ENCODE measurements at places on chromosomes 1 and 21.
A peak's percentile ranks its signal among the peaks of the same experiment; 100 is the strongest.

DNA sequence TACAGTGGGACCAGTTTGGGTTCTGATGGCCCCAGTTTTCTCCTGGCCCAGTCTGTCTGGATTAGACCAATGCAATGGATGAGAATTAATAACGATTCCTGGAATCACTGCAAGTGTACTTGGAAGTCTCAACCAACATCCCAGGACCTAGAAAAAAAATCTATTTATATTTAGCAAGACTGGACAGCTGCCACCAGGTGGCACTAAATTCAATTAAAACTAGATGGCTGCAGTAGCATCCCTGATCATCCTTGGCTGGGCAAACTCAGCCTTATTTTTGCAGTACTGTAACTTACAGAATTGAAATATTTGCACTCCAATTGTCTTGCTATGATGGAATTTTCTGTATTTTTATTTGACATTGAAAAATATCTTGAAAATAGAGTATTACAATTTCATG, 165.7 kb downstream of the NCAM2 start:
- no peak for DNase-seq

DNA sequence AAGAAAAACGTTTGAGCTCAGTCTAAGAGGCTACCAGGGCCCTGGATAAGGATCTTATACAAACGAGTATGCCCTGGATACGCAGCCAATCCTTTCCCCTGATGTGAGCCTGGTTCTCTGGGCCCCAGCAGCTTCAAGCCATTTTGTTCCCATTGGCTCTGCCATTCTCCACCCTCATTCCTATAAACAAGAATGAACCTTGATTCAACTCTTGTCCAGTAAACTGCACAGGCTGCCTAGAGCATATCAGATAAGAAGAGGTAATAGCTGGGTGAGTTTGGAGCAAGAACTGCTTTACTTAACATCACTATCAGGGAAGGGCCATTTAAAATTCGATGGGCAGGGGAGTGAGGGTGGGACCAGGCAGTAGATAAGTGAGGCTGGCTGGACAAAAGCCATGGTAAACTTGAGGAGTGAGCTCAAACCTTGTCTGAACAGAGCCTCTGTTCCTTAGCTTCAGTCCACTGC, 11.3 kb downstream of the BTG2 start:
- DNase-seq, result no peak

DNA sequence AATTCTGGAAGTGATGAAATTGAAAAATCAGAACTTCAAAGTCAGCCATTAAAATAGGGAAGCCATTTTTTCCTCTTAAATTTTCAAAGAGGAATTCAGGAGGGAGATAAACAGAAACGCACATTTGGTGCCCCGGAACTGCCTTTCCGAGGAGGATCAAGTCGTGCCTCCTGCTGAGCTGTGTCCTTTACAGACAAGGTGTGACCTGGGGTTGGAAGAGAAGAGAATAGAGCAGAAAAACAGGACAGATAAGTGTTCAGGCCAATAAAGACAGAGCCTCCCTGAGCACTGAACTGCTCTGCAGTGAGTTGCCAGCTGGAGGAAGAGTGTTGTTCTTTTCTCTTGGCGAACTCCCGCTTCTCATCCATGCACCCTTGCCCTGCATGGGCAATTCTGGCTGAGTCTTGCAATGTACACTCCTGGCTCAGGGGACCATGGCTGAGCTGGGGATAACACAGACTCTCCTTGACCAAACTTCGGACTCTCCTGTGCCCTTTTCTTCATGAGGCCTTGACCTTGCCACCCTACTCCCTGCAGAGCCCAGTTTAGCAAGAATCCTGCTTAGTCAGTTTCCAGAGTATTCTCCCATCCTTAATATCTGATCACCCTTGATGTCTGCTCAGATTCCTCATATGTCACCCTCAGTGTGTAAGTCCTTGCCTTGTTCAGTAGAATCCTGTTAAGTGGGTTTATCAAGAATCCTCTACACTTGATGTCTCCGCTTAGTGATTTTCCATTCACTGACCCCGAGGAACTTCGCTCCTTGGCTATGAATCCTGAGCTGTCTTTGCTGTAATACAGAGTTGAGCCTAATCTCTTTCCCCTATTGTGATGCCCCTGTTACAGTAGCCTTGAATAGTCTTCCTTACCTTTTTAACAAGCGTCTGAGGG, 1.3 kb upstream of the MTARC1 start:
- no peak for DNase-seq

GRCh38 chr1:73998348-73998959, 199.5 kb downstream of the LRRIQ3 start:
- DNase-seq, result no peak

- DNase-seq, result no peak
These were observed 28.1 kb downstream of the A3GALT2 start for GRCh38 chr1:33292726-33293340.

- no peak for DNase-seq
These were observed 127.6 kb downstream of the KCNK2 start for GRCh38 chr1:215210167-215210566.

- DNase-seq, result no peak
These were observed 21.3 kb upstream of the MAGI3 start for GRCh38 chr1:113369040-113369439.

DNA sequence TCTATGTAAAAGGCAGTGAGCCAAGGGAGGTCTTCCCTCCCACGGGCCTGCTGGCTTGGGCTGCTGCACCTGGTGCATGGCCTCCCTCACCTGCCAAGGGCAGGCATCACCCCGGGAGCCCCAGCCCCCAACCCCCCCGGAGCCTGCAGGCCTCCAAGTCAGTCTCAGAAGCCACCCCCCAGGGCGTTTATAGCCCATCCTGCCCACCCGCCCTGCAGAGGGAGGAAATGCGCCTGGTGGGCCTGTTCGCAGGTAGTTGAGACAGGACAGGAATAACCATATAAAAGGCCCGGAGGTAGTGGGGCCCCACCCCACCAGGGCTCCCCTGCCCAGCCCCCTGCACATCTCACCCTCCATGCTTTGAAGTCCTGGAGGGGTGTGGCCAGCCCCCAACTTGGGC, 18.2 kb upstream of the ARF1 start:
- DNase-seq, result no peak

DNA sequence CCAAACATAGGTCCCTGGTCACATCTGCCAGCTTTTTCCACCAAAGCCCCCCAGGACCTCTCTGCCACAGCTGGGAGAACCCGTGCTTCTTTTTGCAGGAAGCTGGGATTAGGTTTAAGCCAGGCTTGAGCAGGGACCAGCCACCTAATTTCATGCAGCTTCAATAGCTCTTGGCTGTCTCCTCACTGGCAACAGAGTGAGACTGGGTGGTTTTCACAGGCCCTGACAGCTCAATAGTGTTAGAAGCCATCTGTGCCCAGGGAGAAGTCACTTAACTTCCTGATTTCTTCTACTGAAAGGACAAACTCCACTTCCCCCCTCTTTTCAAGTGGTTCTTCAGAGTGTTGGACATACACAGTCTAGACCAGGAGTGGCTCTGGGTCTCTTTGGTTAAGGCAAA, 20.4 kb upstream of the SRSF4 start:
- DNase-seq, result no peak

DNA sequence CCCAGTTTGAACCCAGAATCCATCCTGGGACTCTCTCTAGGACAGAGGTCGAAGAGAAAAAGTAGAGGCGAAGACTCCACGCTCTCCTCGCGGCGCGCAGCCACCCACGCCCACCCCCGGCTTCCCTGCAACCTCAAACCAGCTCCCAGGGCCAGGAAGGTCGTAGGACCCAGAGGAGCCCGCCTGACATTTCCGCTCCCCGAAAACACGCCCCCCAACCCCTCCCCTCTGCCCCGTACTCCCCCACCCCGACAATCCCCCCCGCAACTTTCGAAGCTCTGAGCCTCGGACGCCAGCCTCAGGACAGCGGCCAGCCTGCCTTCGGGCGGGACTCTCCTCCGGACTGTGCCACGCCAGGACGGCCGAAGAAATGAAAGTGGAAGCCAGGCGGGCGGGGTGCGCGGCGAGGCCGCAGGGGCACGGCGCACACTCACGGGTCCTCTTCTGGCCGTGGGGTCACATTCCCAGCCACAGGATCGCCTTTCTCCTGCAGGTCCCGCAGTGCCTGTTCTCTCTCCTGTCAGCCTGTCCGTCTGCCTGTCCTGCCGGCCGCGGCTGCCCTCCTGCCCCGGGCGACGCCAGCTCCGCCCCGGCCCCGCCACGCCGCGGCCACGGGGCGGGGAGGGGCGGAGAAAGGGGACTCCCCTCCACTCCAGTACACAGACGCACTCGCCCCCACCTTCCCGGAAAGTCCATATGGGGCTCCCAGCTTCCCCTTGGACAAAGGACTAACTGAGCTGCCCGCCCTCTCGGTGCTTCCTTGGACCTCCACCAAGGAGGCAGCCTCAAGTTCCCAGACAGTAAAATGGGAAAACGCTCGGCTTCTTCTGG, at the start of gene MOB3C:
TSS of gene MOB3C (minus strand) at position 535 of the 831 bp plus-strand sequence. CDS start 3,490 bp downstream, outside the sequence.
- DNase-seq, result peak; percentile 58

DNA sequence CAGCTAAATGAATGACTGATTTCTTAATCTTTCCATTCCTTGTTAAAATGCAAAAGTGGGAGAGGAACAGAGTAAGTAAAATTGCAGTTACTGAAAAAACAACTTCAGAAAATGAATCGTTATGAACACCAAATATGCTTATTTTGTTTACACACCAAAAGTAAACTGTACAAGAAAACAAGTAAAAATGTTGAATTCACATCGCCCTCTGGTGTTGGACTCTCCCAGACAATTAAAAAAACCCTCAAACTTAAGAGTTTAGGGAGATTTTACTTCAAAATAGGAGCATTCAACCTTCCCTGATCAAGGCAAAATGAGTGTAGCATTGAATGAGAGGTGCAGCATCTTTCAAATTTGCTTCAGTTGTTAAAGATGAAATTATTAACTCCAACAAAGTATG, 19.4 kb upstream of the ESRRG start:
- no peak for DNase-seq

- no peak for DNase-seq
These were observed 24.6 kb downstream of the SLX9 start for GRCh38 chr21:44964381-44964780.

- DNase-seq, result no peak
These were observed 791 bp upstream of the MAST2 start for GRCh38 chr1:45802343-45803298.

- no peak for DNase-seq
These were observed 673.6 kb downstream of the MATN1 start for GRCh38 chr1:30049748-30050296.

DNA sequence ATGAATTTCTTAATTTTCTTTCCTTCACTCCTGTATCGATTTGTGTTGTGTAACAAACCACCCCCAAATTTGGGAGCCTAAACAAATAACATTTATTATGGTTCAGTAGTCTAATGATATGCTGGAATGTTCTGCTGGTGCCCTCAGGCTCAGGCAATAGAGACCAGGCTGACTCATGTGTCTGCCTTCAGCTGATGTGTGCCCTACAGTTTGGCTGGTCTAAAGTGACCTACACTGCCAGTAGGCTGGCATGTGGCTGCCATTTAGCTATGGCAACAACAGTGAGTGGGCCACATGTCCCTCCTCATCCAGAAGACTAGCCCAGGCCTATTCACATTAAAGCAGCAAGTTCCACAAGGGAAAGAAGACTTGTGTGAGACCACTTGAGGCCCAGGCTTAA, 115.8 kb downstream of the PTPRC start:
- DNase-seq, result no peak

DNA sequence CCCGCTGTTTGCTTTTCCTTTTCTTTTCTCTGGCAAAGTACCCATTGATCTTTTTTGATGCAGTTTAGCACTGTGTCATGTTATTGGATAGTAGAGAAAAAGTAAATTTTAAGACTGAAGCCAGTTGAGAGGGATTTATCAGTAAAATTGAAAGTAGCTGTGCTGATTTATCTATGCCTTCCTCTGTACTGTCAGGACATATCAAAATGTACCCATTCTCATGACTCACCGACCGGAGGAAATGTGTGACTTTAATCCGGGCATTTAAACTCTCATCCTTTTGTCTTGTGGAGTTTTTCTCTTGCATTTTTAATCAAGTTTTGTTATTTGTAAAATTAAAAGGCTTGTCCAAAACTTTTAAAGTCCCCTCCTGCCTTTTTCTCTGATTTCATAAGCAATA, 276.6 kb upstream of the FMN2 start:
- no peak for DNase-seq

DNA sequence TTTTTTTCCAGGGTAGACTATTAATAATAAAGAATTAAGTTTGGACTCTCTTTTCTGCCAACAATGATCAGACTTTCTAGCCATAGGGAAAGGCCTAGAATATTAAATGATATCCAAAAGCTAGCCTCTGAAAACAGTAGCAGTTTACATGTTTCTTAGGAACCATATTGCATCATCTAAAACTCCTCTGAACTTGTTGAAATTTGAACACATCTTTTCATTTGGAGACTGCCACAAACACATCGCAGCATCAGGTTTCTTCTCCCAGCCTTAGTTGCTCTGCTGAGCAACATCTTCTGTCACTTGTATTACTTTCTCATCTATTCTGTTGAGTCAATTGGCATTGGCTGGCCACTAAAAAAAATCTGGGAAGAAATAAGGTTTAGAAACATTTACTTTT, 63.2 kb upstream of the GNG4 start:
- DNase-seq, result no peak

DNA sequence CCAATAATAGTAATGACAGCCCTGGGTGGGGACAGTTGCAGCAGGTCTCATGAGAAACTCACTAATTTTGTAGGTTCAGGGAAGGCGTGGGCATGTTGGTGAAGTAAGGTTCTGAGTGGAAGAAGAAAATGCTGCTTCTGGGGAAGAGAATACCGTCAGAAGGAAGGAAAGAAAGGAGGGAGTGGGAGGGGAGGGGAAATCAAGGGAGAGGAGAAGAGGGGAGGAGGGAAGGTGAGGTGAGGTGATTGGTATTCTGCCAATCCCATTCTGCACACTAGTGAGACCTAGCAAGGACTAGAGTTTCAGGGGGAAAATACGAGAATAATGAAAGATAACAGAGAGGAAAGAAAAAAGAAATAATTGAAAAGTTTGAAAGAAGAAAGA, 32.4 kb upstream of the MGST3 start:
- no peak for DNase-seq

GRCh38 chr21:36698981-36699545, at the start of gene SIM2:
Gene SIM2, plus strand, starts transcription at chr21:36699115. Its CDS starts 632 bp downstream, at chr21:36699747.
- DNase-seq, result no peak

- no peak for DNase-seq
These were observed 60.8 kb upstream of the USP24 start for GRCh38 chr1:55275941-55276341.

DNA sequence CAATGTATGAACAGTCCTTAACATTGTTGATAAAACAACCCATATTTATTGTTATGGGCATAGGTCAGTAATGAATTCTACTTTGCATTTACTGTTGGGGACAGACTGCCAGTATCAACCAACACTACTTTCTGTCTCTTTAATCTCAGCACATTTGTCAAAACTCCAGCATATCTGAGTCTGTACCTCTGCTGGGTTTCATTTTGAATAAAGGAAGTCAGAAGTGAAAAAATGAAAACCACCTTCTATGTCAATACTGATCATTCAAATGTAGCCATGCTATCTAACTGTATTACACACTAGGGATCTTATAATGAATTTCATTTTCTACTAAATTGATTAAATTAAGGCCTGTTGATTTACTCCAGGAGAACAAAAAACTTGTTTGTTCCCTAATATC, 24.2 kb upstream of the CXADR start:
- DNase-seq, result no peak

DNA sequence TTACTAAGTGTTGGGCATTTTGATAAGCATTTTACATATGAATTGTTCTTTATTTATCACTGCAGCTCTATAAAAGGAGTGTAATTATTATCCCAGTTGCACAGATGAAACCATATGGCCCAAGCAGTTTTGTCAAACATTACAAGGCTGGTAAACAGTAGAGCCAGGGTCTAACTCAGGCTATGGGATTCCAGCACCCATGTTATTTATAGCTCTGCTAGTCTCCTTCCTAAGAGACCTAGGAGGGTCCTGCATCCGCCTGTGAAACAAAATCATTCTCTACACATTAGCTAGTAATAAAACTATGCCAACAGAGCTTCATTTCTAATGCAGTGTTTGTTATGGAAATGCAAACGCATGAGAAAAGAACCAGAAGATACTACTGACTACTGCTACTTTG, 58.6 kb downstream of the IL23R start:
- no peak for DNase-seq

Data from stimulated activated CD8-positive, alpha-beta memory T cell treated with anti-CD3 and anti-CD28 coated beads, Interleukin-15, amount 100 ng/mL, for 4 hours (primary cell).